T-helper 1 cell (primary cell): ENCODE measurements at places on chromosomes 11 and 22.

GRCh38 chr11:126525702-126526101 lies 170.2 kb downstream of the ST3GAL4 start:
- DNase-seq: no peak

DNA sequence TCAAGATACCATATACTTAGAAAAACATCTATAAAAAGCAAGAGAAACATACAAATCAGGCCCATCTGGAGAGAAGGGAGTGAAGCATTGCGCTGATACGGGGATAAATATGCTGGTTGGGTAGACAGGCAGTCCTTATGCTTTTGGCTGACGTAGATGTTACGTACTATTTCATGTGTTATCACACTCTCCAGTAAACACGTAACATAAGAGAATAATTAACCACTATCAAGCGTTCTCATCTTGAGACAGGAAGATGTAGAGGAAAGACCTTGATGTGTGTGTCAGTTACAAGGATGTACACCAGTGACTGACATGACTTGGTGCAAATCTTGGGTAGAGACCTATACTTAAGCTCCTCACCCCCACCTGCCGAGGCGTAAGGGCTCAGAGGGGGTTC lies 86.7 kb upstream of the PRODH start:
- DNase-seq: no peak

DNA sequence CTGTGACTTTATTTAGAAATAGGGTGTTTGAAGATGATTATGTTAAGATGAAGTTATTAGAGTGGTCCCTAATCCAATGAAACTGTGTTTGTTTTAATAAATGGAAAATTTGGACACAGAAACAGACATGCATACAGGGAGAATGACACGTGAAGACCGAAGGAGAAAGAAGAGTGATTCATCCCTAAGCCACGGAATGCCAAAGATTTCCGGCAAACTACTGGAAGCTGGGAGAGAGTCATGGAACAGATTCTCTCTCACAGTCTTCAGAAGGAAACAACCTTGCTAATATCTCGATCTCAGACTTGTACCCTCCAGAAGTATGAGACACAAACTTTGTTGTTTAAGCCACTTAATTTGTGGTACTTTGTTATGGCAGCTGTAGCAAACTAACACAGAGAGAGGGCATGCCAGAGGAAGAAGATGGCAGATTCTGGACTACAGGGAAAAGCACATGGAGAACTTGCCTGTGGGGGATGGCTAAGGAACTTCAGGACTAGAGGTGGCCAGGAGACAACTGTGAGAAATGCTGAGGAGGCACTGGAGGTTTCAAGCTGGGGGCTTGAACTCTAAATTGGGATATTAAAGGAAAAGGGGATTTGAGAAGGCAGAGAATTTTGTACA lies 733.5 kb upstream of the CCDC90B start:
- DNase-seq: no peak

DNA sequence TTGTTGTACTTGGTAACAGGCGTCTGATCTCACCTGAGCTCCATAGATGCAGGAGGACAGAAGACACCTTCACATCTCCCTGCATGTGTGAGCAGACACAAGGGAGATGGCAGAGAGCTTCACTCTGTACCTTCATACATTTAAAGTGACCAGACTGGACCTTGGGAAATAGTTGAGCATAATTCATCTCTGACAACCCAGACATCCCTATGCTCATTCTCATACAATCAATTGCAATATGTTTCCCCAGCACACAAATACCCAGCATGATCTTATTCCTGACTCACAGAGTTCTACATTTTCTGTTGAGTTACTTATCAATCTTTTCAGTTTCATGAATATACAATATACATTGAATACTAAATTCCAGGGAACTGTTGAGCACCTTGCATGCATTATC lies 488.2 kb upstream of the API5 start:
- no peak for DNase-seq

GRCh38 chr11:122146475-122146874 lies 30.5 kb upstream of the BLID start:
- no peak for DNase-seq

GRCh38 chr11:106937111-106937510 lies 81.2 kb downstream of the GUCY1A2 start:
- no peak for DNase-seq
